ENCODE measurements at places on chromosomes 7 and 10. TPM values are rescaled to one million over a fixed set of nuclear protein-coding genes. Genes with fewer than 3 reads are reported as not detected.

The PRF1 gene
- not detected for total RNA-seq

- no peak for DNase-seq
These were observed 782 bp downstream of the POU6F2 start for GRCh38 chr7:38978491-38978890.

DNA sequence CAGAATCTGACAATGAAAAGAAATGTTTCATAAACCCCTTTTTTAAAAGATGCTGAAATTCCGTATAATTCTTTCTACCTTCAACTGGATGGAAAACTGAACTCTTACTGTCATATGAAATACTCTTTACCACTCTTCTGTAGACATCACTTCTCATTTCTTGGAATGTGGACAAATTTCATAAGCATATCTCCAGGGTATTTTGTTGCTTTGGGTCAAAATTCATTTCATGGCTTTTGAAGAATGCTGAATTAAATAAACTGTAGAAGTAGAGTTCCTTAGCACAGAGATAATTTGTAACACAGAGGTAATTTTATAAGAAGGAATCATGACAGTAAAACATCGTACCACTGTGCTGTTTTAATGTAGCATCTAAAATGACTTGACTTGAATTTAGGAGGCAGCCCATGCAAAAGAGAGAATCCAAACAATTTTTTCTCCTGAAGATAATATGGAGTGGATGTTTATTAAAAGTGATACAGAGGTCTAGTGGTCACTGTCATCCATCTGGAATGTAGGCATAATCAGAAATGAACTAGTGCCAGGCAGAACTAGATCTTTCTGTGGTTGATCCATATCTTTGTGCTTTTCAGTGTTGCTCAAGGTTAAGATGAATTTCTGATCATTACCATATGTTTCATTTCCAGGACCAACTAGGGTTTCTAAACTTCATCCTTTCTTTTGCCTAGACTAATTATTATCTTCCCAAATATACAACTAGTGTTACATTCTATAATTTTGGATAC, 492.0 kb downstream of the KIF20B start:
- DNase-seq, result no peak

DNA sequence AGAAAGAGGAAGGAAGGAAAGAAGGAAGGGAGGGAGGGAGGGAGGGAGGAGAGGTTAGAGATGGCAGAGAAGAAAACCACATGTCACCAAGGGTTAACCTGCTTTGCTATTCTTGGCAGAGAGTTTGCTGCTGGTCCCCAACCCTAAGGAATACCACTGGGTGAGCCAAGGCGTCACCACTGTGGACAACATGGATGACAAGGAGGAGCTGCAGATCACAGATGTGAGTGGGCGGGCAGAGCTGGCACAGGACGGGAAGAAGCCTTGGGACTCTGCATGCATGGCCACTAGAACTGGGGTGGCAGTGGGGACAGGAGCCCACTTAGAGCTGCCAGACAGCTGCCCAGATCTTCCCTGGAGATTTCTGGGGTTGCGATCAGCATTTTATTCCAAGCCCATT, 17.2 kb upstream of the MYH16 start:
- no peak for DNase-seq

DNA sequence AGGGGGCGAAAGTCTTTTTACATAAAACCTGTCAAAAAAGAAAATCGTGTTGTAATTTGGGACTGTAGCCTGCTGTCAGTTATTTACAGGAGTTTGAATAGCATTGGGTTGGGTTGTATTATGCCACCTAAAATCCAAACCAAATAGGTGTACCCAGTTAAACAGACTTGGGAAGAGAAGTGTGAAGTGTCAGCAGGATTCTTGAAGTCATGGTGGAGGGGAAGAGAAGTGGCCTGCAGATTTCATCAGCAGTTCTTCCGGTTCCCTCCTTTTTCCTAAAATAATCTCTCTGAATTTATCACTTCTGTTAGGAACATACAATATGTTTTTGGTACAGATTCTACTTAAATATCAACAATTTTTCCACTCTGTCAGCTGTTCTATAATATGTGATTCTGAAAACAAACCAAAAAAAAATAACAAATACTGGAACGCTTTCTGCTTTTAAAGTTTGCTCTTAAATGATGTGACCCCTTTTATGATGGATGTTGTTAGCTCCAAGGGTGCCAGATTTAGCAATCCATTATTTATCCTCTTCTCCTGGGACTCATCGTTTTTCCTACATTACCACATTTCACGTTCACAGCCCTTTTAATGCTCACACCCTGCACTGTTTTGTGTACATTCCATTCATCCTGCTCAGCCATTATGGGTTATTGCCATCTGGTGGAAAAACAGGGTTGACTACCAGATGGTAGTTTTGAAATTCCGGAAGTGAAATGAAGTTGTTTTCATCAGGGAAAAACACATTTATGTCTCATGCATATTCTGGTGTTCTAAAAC, 18.7 kb upstream of the ARHGAP12 start:
- DNase-seq, result peak; percentile 49

GRCh38 chr10:113549856-113550255, 3.0 kb upstream of the HABP2 start:
- DNase-seq, result no peak

The TMEM176A gene
- total RNA-seq, result not detected

The ITGA8 gene
- not detected for total RNA-seq

GRCh38 chr7:117385363-117386109, 41.8 kb downstream of the ASZ1 start:
- peak; percentile 13 for DNase-seq

DNA sequence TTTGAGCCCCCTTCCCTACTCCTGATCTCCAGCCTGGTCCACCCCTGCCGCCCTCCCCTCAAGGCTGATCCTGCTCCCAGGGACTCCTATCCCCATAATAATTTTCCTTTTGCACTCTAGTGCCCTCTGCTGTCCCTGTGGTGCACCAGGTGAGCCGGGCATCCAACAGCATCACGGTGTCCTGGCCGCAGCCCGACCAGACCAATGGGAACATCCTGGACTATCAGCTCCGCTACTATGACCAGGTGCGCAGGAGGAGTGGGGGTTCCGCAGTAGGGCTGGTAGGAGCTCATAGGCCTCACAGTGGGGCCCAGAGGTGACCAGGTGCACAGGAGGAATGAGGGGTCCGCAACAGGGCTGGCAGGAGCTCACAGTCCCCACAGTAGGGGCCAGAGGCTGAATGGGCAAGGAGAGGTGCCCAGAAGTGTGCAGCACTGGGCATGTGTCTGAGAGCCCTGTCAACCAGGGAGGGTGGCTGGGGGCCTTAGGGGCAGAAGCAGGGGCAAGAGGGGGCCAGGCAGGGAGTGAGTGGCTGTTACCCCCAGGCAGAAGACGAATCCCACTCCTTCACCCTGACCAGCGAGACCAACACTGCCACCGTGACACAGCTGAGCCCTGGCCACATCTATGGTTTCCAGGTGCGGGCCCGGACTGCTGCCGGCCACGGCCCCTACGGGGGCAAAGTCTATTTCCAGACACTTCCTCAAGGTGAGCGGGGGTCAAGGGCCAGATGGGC, 11.7 kb downstream of the EPHB6 start:
- peak; percentile 50 for DNase-seq

GRCh38 chr7:24980534-24981170, 674 bp upstream of the OSBPL3 start:
- no peak for DNase-seq

- DNase-seq, result no peak
These were observed 3.1 kb downstream of the EN2 start for GRCh38 chr7:155460926-155461613.

DNA sequence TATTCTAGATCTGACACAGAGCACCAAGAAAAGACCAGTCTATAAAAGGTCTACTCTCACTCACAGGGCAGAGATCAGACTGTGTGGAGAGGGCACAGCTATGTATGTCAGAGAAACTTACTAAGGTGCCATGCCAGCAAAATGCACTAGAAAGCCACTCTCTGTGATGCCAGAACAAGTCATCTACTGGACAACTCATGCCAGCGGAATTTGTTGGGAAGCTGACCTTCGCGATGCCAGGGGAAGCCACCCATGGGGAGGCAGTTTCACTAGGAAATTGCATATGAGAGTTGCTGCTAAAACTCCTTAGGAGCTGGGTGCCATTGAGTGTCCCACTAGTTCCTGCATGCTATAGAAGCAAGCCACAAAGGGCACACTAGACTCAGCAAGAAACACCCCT, 58.5 kb downstream of the MICU1 start:
- DNase-seq, result no peak

GRCh38 chr7:93226310-93226709, at the start of gene HEPACAM2:
Gene HEPACAM2, minus strand, starts transcription at chr7:93226469.
- peak; percentile 65 for DNase-seq

DNA sequence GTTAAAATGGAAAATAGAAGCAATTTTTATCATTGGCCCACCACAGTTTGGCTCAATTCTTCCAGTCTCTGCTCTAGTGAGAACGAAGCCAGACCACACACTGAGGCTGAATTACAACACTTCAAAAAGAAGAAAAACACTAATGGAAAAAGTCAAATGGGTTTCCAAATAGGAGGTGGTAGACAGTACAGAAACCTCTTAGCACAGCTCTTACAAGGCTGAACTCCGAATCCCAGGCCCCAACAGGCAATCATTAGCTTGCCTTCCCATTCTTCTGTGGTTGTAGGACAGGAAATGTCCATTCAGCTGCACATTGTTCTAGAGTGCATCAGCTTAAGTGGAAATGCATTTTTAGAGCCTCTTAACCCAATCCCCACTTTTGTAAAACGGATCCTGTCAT, 115.1 kb upstream of the MEOX2 start:
- DNase-seq, result peak; percentile 20

GRCh38 chr7:95715274-95715673, 57.1 kb upstream of the DYNC1I1 start:
- DNase-seq, result no peak

- DNase-seq, result no peak
These were observed 23.8 kb downstream of the FGFBP3 start for GRCh38 chr10:91885362-91886079.

DNA sequence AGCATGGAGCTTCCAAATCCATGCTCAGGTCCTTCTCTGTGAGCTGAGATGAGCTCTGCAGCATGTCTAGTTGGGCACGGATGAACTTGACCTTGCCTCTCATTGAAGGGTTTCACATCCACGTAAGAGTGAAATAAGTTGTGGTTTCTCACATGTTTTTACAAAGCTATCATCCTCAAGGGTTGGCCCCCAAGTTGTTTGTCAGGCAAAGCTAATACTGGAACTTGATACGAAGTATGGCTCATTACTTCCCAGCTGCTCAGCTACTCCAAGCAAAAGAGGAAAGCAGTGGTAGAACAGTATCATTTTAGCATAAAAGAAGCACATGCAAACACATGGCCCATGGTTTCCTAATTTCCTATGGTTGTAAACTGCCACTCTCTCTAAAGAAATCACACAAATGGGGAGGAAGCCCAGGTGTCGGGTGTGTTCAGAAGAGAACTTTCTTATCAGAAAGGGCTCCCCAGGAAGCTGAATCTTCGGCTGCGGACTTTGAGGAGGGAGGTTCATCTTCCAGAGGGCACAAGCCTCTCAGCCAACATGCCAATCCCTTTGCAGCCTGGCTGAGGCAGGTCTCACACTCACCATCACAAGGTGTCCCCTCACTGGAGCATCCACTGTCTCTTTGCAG, 45.3 kb downstream of the PDLIM1 start:
- DNase-seq, result no peak

DNA sequence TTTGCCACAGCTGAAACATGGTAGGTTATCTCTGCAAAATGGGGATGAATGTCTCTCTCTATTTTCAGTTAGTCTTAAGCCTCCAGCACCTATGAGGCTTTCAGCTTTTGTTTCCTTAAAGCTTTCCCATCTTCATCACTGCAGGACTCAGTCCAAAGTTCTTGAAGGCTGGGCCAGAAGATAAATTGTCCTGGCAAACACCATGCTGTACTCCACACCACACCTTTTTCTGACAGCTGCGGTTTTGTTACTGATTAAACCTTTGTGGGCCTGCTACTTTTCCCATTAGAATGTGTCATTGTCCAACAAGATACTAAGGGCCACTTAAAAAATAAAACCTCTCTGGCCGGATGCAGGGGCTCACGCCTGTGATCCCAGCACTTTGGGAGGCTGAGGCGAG, 87.2 kb upstream of the A1CF start:
- no peak for DNase-seq

The LOXL4 gene
- total RNA-seq, result 8.1 TPM

The TCF7L2 gene
- 19.4 TPM for total RNA-seq

The LRGUK gene
- 0.04 TPM for total RNA-seq

GRCh38 chr10:132064082-132064755, 1.5 kb upstream of the JAKMIP3 start:
- no peak for DNase-seq

The ERVW-1 gene
- 66.6 TPM for total RNA-seq

The DDIT4 gene
- 84.5 TPM for total RNA-seq

The CALML5 gene
- total RNA-seq, result not detected

GRCh38 chr7:68192941-68193340, 1196.3 kb downstream of the TYW1 start:
- DNase-seq, result no peak
